ENCODE measurements at places on chromosomes 4 and X.

- no peak overlapping the region for H3K4me3 ChIP-seq
- H3K36me3 ChIP-seq = no peaks in the 10 kb centered on the region
- H3K27ac ChIP-seq = no peak overlapping the region
Observed at GRCh38 chrX:81390237-81390636, 188.3 kb downstream of the SH3BGRL start.

- H3K36me3 ChIP-seq = no peaks in the 10 kb centered on the region
- H3K4me3 ChIP-seq = no peak overlapping the region
- no peaks in the 10 kb centered on the region for H3K27me3 ChIP-seq
- no peak overlapping the region for H3K27ac ChIP-seq
Observed at GRCh38 chr4:176262243-176262642, 6.8 kb downstream of the ASB5 start.

DNA sequence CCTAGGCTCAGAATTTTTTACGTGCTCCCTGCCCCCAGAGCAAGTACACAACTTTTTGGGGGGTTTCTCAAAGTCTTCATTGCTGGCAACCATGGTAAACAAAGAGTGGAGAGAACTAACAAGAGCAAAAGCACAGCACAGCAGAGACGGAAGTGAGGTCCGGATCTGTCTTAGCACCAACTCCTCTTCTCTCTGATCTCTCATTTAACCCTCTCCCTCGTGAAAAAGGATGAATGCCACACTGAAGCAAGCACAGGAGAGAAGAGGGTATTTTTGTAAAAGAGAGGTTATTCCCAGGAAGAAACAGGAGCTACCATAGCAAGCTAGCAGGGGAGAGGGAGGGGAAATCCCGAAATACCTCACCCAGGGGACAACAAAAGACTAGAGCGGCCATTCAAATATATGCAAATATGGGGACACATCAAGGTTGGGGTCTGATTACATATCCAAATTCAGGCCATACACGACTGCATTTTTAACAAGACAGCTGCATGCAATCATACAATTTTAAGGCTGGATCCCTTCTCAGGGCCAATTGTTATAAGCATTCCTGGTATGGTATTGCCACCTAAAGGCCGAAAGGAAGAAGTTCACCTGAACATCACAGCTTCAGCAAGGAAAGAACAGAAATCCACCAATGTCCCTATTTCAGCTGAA, 46.6 kb downstream of the CD40LG start:
- H3K27me3 ChIP-seq = no peaks in the 10 kb centered on the region
- no peak overlapping the region for H3K4me3 ChIP-seq
- no peak overlapping the region for H3K27ac ChIP-seq
- no peaks in the 10 kb centered on the region for H3K36me3 ChIP-seq

DNA sequence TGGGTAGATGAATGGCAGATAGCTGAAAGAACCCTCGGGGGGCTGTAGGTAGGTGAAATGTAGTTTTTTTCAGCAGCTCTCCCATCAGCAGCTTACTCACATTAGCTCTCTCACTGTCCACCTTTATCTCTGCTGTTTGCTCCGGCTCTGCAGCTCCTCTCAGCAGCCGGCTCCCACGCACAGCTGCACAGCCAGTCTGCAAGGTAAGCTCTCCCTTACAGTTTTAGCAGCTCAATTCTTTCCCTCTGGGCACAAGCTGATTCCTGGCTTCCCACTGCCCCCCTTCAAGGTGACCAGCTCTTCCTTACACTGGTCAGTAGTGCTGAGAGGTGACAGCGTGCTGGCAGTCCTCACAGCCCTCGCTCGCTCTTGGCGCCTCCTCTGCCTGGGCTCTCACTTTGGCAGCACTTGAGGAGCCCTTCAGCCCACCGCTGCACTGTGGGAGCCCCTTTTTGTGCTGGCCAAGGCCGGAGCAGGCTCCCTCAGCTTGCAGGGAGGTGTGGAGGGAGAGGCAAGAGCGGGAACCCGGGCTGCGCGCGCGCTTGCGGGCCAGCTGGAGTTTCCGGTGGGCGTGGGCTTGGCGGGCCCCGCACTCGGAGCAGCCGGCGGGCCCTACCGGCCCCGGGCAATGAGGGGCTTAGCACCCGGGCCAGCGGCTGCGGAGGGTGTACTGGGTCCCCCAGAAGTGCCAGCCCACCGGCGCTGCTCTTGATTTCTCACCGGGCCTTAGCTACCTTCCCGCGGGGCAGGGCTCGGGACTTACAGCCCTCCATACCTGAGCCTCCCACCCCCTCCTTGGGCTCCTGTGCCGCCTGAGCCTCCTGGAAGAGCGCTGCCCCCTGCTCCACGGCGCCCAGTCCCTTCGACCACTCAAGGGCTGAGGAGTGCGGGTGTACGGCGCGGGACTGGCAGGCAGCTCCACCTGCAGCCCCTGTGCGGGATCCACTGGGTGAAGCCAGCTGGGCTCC, 393.6 kb downstream of the CENPC start:
- no peaks in the 10 kb centered on the region for H3K27me3 ChIP-seq
- H3K4me3 ChIP-seq = no peak overlapping the region
- H3K27ac ChIP-seq = no peak overlapping the region
- no peaks in the 10 kb centered on the region for H3K36me3 ChIP-seq
